ENCODE measurements at places on chromosomes 7 and 10. TPM values are rescaled to one million over a fixed set of nuclear protein-coding genes. Genes with fewer than 3 reads are reported as not detected.

The DGKI gene
- 4.5 TPM for total RNA-seq

- H3K27me3 ChIP-seq = no peaks in the 10 kb centered on the region
- no peak overlapping the region for H3K27ac ChIP-seq
- H3K4me1 ChIP-seq = peaks cover 5% of the 10 kb centered on the region
- no peak for DNase-seq
- H3K36me3 ChIP-seq = no peaks in the 10 kb centered on the region
Measured at GRCh38 chr10:43160046-43160920, 22.0 kb downstream of the CSGALNACT2 start.

DNA sequence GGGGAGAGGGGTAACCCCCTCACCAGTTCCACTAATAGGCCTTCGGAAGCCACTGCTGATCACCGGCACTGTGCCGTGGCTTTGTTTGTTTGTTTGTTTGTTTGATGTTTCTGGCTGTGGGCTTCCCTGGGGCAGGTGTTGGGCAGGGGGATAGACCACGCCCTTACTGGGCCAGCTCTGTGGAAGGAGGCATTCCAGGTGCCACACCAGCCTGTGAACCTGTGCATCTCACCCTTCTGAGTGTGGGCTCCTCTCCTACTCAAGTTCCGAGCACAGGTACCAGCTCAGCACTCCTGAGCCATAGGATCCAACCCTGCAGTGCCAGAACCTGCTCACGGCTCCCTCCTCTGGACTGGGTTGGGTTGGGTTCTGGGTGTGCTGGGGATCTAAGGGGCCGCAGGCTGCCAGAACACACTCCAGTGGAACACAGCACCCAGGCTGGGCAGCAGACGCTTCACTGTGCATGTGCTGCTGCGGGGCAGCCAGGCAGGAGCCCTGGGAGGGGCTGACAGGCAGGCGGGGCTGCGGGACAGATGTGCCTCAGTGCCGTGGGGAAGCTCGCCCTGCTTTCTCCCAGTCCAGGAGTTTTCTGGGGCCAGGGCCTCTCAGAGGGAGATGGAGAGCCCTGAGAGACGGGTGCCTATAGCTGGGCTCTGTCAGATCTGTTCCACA is 1053.9 kb downstream of the CNTNAP2 start:
- DNase-seq = peak; percentile 51
- H3K4me3 ChIP-seq = no peak overlapping the region
- no peaks in the 10 kb centered on the region for H3K4me1 ChIP-seq
- no peaks in the 10 kb centered on the region for H3K36me3 ChIP-seq
- H3K27me3 ChIP-seq = no peaks in the 10 kb centered on the region

GRCh38 chr7:96933067-96933645 is 72.2 kb upstream of the DLX6 start:
- H3K27ac ChIP-seq = no peak overlapping the region
- no peak overlapping the region for H3K4me3 ChIP-seq
- no peaks in the 10 kb centered on the region for H3K36me3 ChIP-seq
- H3K27me3 ChIP-seq = no peaks in the 10 kb centered on the region
- H3K4me1 ChIP-seq = no peaks in the 10 kb centered on the region

- no peak overlapping the region for H3K27ac ChIP-seq
- DNase-seq = no peak
- no peaks in the 10 kb centered on the region for H3K36me3 ChIP-seq
- H3K27me3 ChIP-seq = no peaks in the 10 kb centered on the region
- no peak overlapping the region for H3K4me3 ChIP-seq
Measured at GRCh38 chr10:69558559-69558958, 14.7 kb downstream of the NEUROG3 start.

GRCh38 chr10:5089865-5090264 is 4.3 kb upstream of the AKR1C3 start:
- no peaks in the 10 kb centered on the region for H3K36me3 ChIP-seq
- H3K4me3 ChIP-seq = no peak overlapping the region
- H3K27me3 ChIP-seq = no peaks in the 10 kb centered on the region
- no peak overlapping the region for H3K27ac ChIP-seq
- no peaks in the 10 kb centered on the region for H3K4me1 ChIP-seq

The IDI2 gene
- total RNA-seq = not detected
